NCI-H1105 treated with DMSO at 0.1 percent for 48 hours (cell line): ENCODE measurements at places on chromosomes 11 and 22.

GRCh38 chr22:20885557-20886323 is 26.9 kb downstream of the SNAP29 start:
- DNase-seq: no peak

DNA sequence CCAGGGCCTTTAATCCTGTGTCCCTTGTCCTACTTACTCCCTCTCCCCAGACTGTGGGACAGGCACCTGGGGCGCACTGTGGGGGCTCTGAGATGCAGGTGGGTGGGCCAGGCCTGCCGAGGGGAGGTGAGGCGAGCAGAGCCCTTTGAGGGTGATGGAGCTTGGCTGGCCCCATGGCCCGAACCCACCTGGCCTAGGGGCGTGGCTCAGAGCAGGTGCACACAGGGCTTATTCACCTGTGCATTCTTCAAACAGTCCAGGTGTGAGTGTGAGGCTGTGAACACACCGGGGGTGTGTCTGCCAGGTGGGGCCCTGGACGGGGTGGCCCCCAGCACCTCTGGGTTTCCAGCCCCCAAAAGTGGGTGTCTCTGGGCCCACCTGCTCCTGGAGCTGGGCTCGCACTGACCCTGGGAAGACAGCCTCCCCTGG is 9.0 kb upstream of the MUC5AC start:
- DNase-seq: no peak

DNA sequence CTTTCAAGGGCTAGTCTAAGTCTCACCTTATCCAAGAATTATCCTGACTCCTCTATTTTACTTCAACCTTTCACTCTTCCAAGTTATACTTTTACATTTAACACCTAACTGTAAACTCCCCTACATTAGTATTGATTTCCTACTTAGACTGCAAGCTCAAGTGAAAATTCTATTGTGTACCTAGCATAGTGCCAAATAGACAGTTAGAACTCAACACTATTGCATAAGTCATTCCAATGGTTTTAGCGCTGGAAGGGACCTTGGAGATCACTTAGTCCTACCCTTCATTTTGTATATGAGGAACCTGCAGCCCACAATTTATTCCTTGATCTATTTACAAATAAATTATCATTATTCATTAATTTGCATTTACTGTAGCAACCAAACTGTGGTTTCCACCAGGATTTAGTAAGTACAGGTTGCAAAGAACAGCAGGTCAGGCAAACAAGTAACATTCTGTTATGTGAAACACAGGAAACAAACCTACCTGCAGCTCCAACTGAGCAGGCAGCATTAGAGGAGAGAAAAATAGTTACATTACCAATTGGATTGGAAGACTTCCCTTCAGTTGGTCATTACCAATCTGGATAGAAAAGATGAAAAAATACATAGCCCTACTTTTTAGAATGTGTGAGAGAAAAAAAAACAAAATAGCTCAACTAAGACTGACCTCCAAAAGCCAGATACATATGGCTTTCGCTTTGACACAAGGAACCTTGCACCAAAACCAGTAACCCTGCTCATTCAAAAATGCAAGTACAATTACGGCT is 33.7 kb upstream of the NFRKB start:
- DNase-seq: no peak

DNA sequence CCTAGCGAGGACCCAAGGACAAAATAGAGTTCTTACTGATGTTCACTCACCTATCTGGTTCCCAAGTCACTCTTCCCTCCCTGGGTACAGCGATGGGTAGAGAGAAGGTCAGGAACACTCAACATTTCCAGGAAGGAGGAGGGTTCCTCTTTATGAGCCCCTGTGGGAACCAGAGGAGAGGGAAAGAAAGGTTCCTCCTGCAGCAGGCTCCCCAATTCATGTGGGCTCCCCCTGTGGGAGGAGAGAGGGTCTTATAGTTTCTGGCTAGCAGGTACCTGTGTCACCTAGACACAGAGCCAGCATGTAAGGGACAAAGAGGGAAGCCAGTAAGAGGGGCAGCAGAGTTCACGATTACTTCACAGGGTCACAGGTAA is 93.5 kb downstream of the DBX1 start:
- no peak for DNase-seq

GRCh38 chr11:128827191-128827893 is 39.8 kb downstream of the KCNJ1 start:
- DNase-seq: no peak

DNA sequence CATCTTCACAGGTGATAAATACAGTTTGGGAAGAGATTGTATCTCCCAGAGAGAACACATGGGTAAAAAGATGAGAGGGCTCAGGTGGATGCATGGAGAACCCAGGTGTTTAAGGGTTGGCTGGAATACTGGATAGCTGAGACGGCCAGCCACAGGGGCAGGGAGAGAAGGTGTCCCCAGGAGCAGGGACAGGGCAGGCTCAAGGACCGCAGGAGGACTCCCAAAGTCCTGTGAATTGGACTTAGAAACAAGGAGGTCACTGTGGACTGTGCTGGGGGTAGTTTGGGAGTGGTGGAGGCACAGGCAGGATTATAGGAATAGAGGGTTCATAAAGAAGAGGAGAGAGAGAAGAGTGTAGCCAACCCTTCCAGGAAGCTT is 103.8 kb upstream of the PARVA start:
- DNase-seq: no peak

- DNase-seq: peak; percentile 56
Measured at GRCh38 chr11:125345421-125346178, 150.5 kb downstream of the FEZ1 start.

DNA sequence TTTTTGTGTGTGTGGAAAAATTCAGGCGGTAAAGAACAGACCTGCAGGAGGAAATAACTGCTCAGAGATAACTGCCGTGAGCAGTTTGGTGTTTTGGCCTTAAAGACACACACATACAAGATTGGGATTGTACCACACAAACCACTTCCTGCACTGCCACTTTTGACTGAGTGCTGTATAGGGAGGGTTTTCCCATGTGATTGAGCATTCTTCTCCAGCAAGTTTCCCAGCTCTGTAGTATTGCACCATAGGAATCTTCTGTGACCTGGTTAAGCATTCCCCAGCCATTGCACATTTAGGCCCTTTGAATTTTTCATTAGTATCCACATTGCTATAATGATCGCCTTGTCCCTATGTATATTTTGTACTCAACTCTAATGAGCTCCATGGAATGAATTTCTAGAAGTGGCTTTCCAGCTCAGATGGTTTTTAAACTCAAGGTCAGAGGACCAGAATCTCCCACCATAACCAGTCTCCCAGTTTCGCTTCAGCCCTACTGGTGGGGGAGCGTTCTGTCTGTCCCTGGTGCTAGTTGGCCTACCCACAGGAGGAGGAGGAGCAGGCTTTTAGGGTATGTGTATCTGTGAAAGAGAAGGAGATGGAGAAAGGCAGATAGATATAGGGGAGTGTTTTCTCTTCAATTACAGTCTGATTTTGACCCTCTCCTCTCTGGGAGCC is 9.3 kb downstream of the CD82 start:
- no peak for DNase-seq

DNA sequence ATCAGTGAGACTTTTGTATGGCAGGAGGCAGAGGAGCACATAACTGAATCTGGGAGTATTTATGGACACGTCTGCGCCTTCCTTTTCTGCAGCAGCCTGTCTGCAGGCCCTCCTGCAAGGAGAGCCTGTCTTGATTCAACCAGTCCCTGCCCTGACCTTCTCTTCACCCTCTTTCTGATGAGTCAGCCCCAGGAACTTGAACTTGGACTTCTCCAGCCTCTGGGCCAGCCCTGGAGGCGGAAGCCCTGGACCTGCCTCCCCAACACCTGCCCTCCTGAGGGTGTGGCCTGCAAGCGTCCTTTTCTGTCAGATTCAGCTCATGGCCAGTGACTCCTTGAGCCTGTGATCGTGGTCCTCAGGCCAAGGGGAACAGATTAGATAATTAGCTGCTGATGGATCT is 20.0 kb downstream of the DAGLA start:
- no peak for DNase-seq

- no peak for DNase-seq
Measured at GRCh38 chr11:56140151-56140661, at the start of gene OR8J3. Gene OR8J3, minus strand, starts transcription at chr11:56140201. Its CDS starts 2,483 bp downstream, at chr11:56137718.

- DNase-seq: no peak
Measured at GRCh38 chr11:117219455-117219854, 12.4 kb downstream of the PCSK7 start.

DNA sequence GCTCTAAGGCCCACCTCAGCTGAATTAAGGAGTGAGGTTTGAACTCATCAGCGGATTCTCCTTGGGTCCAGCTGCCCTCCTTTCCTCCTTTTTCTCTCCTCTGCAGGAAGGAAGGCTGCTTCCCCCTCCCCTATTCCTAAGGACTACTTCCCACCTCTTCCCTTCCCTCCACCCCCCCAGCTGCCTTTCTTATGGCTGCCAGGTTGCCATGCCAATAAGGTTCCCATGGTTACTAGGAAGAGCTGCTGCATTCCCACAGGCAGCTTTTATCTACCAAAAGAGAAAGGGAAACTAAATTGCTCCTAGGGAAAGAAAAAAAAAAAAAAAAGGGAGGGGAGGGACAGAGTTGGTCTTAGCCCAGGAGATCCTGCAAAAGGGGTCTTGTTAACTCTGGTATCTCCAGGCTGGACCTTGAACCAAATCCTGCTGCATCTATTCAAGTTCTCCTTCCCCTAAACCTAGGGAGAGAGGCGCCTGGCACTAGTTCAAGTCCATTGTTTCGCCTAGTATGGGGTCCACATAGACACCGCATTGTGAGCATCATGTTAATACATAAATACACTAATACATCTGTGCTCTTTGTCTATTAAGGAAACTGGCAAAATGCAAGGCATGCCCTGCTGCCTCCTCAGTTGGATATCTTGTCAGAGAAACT is 21.2 kb upstream of the FEZ1 start:
- DNase-seq: peak; percentile 40

DNA sequence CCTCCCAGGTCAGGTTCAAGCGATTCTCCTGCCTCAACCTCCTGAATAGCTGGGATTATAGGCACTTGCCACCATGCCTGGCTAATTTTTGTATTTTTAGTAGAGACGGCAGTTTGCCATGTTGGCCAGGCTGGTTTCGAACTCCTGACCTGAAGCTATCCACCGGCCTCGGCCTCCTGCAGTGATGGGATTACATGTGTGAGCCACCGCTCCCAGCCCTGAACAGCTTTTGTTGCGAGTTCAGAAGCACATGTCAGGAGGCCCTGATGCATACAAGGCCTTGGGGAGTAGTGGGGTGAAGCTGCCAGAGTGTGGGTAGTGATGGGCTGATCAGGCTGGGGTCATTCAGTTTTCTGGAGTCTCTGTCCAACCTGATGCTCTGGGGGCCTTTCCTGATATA is 117.0 kb upstream of the C11orf87 start:
- no peak for DNase-seq

- no peak for DNase-seq
Measured at GRCh38 chr11:76033699-76034098, 172.6 kb downstream of the WNT11 start.

DNA sequence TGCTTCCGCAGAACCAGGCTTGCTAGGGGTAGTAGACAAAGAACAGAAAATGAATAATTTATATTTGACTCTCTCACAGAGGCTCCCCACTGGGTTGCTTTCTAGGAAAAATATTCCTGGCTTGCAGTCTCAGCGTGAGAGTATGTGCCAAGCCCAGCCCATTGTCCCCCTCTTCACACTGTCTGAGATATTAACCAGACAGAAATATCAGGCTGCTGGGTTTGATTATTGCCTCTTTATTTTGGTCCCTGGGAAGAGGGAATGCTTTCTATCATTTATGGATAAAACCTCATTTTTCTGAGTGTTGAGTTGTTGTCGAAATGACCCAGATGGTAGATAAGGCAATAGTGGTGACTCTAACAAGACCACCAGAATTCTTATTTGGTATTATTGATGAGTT is 367.9 kb downstream of the METTL15 start:
- DNase-seq: no peak

DNA sequence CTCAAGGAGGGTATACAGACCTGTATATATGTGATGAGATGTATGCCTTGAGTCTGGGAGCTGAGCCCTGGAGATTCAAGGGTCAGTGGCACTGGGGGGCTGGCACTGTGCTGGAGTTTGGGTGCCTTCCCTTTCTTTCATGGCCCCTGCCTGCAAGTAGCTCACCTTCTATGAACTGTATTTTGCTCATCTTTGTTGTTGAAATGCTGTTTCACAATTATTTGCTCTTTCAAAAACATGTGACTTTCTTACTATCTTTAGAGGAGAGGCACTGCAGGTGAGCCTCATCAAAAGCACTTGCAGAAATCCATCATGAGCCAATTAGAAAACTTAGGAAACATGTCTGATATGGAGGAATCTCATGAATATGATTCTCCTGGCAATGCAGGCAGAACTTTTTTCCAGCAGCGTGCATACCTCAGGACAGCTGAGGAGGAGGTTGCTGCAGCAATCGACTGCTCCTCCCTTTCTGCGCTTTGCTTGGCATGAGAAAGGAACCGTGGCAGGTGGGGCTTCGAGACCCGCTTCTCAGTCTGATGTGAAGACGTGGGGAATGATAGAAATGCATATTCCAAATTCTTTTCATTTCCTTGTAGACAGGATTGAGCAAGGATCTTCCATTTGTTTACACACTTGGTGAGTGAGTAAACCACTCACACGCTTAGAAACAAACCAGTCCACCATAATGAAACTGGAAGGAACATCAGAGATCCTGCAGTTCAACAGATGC is 178.4 kb upstream of the E2F8 start:
- DNase-seq: no peak

DNA sequence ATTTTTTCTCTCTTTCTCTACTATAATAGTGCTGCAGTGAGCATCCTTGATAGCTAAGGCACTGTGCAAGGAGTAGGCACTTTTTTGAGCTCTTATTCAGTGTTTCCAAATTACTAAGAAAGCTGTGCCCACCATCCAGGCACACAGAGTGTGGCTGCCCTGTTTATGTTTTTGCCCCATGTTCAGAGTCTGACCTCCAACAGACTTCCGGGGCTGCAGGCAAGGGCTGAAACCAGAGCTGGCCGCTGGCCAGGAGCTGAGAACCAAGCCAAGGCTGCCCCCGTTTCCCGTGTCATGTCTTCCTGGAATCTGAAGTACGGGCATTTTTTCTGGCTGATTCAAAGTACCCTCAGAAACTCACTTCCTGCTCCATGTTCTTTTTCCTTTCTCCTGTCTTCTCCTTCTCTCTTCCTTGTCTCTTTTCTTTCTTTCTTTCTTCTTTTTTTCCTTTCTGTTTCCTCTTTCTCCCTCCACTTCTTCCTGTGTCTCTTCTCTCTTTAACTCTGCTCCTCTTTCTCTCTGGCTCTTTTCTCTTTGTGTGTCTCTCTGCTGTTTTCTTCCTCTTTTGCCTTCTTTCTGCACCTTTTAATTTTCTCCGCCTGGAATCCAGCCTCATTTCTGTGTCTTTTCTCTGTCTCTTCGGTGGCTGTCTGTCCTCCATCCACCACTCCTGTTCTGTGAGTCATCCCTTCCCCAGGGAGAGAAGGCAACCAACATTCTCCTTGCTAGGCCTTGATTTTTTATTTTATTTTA is 17.0 kb upstream of the KCTD14 start:
- peak; percentile 83 for DNase-seq
